NCI-H1417 (cell line): ENCODE measurements at places on chromosomes 4 and X.

DNA sequence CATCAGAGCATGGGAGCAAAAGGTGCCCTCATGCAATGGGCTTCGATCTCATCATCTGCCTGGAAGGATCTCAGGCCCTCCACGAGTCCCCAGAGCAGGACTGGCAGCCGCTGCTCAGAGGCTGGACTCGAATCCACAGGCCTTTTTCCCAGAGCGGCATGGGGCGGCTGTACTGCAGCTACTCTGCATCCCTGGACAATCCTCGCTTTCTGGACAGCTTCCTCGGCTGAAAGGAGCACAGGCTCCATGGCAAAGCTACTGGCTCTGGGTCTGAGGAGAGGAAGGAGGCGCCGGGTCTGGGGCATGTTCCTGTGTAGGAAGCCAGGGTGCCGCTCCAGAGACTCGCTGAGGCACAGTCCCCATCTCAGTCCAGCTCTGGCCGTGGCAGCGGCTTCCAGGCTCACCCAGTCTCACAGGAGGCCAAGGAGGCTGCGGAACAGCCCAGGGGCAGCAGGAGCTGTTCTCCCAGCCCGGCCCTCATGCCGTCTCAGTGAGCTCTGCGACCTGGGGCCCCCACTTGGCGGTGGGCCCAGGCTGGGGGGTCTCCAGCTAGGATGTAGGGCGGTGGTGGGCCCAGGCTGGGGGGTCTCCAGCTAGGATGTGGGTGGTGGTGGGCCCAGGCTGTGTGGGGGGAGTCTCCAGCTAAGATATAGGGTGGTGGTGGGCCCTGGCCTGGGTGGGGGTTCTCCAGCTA is 2.7 kb upstream of the SPON2 start:
- DNase-seq: no peak

GRCh38 chrX:86148024-86148511 is at the start of gene DACH2:
TSS of gene DACH2 (plus strand) at chrX:86148451.
- DNase-seq: peak; percentile 89

DNA sequence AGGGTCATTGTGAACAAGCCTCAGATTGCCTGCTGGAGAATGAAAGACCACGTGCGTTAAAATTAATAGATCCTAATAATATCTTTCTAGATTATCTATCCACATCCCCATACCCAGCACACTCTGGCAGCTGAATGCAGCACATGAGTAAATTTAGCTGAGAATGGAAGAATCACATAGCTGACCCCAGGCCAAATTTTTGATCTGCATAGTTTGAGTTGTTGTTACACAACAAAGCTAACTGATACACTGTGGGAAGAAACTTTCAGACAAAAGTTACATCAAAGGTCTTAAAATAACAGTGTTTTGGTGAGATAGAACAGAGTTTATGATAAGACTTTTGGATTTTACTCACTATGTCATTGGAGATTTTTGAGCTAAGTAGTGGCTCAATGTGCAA is 72.4 kb upstream of the ANXA10 start:
- DNase-seq: no peak

DNA sequence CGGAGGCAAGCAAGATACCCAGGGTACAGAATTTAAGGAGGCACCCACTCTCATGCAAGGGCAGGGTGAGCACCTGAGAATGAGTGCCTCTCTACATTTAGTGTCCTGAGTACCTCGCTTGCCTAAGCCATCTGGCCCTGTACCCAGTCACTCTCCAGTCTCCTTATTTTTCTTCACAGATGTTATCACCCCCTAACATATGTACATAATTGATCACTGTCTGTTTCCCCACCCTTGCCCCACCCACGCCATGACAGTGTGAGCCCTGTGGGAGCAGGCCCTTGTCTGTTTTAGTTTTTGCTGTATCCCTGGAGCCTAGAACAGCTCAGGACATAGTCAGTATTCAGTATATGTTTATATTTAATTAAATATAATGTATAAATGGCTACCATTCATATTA is 113.6 kb downstream of the SPRY1 start:
- no peak for DNase-seq

- DNase-seq: no peak
These were observed 152.2 kb upstream of the PPARGC1A start for GRCh38 chr4:24042094-24042493.

- no peak for DNase-seq
These were observed 34.3 kb downstream of the SHROOM4 start for GRCh38 chrX:50779694-50780093.

DNA sequence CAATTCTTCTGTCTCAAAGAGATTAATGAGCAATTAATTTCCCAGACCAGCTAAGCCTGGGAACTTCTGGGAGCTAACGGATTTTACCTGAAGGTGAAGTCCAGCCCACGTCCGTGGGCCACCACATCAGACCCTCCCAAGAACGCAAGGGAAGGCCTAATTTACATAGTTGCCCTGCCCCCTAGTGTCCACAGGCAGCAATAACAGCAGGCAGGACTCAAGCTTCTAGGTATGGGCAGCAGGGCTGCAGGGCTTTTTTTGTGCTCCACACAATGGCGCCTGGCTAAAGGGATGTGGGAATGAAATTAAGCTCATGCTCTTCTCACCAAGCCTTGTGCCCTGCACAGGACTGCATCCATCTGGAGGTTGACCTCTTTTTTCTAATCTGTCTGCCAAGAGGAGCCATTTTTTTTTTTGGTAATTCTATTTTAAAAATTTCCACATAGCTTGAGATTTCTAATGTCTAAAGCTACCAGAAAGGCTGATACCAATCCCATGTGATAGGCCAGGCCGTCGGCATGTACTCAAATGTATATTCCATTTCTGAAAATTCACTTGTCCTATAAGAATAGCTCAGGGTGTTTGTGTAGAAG is 111.9 kb upstream of the TMEM164 start:
- DNase-seq: peak; percentile 50

DNA sequence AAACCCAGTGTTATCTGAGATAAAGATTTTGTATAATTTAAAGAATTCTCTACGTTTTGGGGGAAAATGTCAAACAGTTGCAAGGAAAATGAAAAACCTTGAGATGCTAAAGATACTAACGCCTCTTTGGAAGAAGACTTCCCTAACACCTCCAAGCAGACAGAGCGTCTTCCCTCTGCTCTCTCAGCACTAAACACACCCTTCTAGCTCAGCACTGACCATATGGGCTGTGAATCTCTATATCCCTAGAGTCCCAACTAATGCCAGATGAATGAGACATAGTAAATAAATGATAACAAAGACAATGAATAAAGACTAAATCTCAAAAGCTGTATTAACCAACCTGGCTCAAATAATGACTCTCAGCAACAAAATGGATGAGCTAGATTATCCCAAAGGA is 13.3 kb downstream of the FUNDC1 start:
- no peak for DNase-seq

- DNase-seq: no peak
These were observed 211.3 kb upstream of the INTU start for GRCh38 chr4:127421437-127421836.

DNA sequence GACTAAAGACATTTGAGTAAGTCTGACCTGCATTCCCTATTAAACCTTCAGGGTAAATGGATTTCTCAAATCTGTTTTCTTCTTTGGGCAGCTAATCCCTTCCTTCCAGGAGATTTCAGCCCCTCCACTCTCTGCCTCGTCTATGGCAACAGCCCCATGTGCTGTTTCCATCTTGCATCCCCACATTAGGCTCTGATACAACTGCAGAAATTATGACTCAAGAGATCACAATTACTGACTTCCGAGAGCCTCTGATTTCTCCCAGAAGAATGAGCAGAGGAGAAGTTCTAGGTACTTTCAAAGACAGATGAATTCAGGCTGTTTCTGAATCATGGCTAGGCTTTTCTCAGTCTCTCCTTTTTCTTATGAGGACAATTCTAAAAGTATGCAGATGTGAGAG is 38.7 kb downstream of the RAI2 start:
- no peak for DNase-seq

- DNase-seq: peak; percentile 55
These were observed 334.6 kb downstream of the PCDH10 start for GRCh38 chr4:133483600-133484246.

GRCh38 chr4:67542076-67542475 is 3.2 kb downstream of the CENPC start:
- DNase-seq: no peak

GRCh38 chr4:108399610-108400265 is 220.6 kb upstream of the RPL34 start:
- DNase-seq: no peak

DNA sequence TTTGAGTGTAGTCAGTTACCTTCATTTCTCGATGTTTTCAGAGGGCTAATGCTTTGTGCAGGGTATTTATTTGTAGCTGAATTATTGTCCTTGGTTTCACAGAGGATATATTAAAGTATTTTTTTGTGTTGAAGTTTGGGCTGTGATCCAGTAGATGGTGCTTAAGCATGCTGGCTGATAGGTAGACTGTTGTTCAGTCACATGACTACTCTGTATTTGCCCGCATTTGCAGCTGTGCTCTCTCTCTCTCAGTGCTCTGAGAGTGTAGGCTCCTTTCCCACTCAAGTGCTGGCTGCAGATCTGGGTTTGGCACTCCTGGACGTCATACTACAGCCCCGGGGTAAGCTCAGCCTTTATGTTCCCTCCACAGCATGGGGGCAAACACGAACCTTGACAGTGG is 21.7 kb downstream of the RAB40AL start:
- no peak for DNase-seq

DNA sequence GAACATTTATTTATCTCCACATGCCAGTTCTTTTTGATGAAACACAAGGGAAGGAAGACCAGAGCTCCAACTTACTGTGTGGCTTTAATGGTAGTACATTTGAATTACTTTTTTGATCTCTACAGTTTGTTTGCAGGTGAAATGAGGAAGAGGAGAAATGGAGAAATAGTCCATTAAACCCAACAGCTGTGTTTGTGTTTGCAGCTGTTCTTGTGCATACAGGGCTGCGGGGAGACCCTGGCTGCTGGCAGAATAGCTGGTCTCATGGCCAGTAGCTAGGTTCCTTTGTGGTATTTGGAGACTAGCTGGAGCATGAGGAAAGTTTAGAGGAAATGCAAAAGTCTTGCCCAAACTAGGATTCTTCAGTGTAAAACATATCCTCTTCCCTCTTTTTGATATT is 374.8 kb downstream of the GPAT3 start:
- no peak for DNase-seq

DNA sequence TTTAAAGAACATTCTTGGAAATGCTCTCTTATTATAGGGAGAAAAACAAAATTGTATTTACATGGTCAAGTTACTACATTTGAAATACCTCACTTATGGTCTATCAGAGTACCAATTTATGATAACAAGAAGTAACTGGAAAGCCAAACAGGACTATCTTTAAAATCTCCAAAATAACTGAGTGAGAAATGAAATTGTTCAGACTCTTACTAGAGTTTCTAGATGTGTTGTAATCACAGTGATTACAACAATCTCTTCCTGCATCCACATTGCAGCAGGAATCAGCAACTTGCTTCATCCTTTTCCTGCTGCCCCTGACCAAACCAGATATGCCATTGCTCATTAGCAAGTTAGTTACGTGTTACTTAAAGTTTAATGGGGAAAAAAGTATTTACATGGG is 245.2 kb upstream of the SMIM31 start:
- no peak for DNase-seq

GRCh38 chr4:4323705-4324534 is 33.9 kb downstream of the ZBTB49 start:
- no peak for DNase-seq

DNA sequence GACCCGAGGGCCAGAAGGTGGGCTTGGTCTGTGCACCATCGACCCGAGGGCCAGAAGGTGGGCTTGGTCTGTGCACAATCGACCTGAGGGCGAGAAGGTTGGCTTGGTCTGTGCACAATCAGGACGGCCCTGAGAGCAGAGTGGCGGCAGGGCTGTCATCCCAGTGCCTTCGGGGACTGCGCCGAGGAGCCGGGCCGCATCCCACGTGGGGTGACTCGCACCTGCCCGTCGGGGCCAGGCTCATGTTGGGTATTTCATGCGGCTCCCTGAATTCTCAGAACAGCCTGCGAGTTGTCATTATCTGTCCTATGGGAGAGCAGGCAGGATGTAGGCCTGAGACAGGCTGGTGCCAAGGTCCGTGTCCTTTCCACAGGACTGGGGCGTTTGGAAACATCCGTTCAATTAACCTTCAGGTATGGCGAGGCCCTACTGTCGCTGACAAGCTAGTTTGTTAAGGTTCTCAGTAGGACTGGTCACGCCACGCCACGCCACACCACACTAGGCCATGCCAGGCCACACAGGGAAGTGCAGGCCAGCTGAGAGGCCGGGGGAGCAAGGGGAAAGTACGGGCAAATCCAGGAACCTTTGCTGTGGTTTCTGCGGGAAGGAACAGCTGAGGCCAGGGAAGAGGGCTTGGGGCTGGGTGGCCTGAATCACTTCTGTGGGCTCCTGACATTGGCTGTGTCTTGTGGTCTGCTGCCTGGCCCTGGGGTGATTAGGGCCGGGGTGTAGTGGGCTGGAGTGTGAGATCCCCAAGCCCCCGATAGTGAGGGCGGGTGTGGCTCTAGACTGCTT is 182.9 kb downstream of the AFAP1 start:
- no peak for DNase-seq

DNA sequence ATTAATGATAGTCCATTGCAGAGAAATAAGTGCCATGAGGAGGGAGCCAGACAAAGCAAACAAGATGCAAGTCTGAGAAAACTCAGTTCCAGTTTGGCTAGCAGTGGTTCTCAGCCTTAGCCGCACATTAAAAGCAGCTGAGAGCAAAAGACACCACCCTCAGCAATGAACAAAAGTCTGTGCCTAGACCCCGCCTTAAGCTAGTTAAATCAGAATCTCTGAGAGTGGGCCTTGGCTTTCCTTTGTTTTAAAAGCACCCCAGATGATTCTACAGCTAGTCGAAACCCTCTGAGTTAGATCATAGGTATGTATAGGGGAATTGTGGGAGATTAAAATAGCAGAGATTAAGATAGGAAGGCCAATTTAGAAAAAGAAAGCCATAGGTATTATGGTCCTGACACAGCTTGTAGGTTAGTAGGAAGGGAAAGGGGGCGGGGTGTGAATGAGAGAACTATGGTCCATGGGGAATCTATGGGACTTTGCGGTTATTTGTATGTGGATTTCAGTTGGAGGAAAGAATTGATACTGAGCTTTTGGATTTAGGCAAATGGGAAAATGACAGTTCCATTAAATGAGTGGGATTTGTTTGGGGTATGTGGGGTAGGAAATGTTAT is 12.0 kb downstream of the SPRY1 start:
- no peak for DNase-seq
